AG10803 (cell line): ENCODE measurements at places on chromosomes 3 and 15.
A peak's percentile ranks its signal among the peaks of the same experiment; 100 is the strongest.

GRCh38 chr3:7346364-7346763 lies 485.4 kb downstream of the GRM7 start:
- DNase-seq = no peak

- DNase-seq = no peak
Observed at GRCh38 chr3:5347486-5347885, 160.0 kb downstream of the EDEM1 start.

- no peak for DNase-seq
Observed at GRCh38 chr3:9301091-9301490, 51.6 kb upstream of the SRGAP3 start.

DNA sequence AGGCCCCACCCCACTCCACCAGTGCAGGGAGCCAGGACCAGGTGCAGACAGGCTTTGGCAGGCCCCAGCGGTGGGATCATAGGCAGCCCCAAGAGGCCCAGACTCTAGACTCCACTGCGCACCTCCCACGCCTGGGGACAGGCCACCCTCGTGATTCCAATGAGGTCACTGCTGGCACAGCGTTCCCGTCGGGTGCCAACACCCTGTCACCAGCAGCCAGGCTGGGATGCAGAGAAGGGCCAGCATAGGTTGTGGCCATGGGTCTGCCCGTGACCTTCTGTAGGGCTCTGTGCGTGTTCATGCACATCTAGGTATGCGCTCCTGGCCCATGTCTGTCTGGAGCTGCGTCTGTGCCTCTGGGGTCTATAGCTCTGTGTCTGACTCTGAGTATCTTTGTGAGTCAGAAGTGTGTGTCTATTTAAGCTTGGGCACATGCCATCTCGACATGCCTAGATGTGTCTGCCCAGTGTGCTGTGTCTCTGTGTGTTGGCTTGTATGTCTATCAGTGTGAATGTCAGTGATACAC lies 13.0 kb downstream of the VIPR1 start:
- DNase-seq = no peak

DNA sequence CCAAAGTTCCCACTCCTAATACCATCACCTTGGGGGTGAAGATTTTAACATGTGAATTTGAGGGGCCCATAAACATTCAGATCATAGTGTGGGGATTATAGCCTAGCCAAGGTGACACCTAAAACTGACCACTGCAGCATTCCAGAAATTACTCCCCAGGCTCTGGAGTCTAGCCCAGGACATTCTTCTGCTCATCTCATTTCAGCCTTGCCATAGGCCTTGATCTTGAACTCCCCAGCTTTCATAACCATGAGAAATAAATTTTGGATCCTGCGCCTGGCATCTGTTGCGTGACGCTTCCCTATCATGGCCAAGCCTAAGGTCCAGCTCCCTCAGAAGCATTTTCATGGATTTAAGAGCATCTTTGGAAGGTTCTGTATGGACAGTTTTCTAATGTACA lies 502.9 kb upstream of the THBS1 start:
- DNase-seq = peak; percentile 93
